ENCODE measurements at places on chromosomes 7 and 10. TPM values are rescaled to one million over a fixed set of nuclear protein-coding genes. Genes with fewer than 3 reads are reported as not detected.

Gene EGR2
- 0.77 TPM for polyA plus RNA-seq

Gene RHOBTB1
- polyA plus RNA-seq: 82.6 TPM

Gene NSUN5
- 20.2 TPM for polyA plus RNA-seq

Gene PTPRE
- 7.5 TPM for polyA plus RNA-seq

Gene BAIAP2L1
- polyA plus RNA-seq: 10.9 TPM

Gene PDK4
- 13.5 TPM for polyA plus RNA-seq

Gene PIP
- polyA plus RNA-seq: not detected

Gene DLG5
- 42.0 TPM for polyA plus RNA-seq

Gene SPACDR
- polyA plus RNA-seq: 0.83 TPM

Gene FZD1
- 58.3 TPM for polyA plus RNA-seq

Gene CNNM1
- 2.1 TPM for polyA plus RNA-seq

Gene GPER1
- 6.5 TPM for polyA plus RNA-seq

Gene FFAR4
- polyA plus RNA-seq: not detected

Gene ECHDC3
- polyA plus RNA-seq: 15.2 TPM

Gene PDE1C
- polyA plus RNA-seq: 4.2 TPM

Gene ATOH7
- 1.5 TPM for polyA plus RNA-seq

Gene MNX1
- 0.14 TPM for polyA plus RNA-seq

Gene ODAD2
- 0.96 TPM for polyA plus RNA-seq

Gene ACSM6
- 0.47 TPM for polyA plus RNA-seq

Gene ZNF518A
- 30.7 TPM for polyA plus RNA-seq

Gene PNLIP
- polyA plus RNA-seq: not detected

Gene PILRA
- polyA plus RNA-seq: 8.5 TPM

Gene RBP4
- 0.43 TPM for polyA plus RNA-seq

Gene AFAP1L2
- 40.2 TPM for polyA plus RNA-seq

Gene CNPY1
- not detected for polyA plus RNA-seq

Data from left renal cortex interstitium (tissue), 4 donors.